ENCODE measurements at places on chromosomes 3 and 15.
A peak's percentile ranks its signal among the peaks of the same experiment; 100 is the strongest.

- no peak for DNase-seq
These were observed 31.4 kb upstream of the POU1F1 start for GRCh38 chr3:87307805-87308204.

DNA sequence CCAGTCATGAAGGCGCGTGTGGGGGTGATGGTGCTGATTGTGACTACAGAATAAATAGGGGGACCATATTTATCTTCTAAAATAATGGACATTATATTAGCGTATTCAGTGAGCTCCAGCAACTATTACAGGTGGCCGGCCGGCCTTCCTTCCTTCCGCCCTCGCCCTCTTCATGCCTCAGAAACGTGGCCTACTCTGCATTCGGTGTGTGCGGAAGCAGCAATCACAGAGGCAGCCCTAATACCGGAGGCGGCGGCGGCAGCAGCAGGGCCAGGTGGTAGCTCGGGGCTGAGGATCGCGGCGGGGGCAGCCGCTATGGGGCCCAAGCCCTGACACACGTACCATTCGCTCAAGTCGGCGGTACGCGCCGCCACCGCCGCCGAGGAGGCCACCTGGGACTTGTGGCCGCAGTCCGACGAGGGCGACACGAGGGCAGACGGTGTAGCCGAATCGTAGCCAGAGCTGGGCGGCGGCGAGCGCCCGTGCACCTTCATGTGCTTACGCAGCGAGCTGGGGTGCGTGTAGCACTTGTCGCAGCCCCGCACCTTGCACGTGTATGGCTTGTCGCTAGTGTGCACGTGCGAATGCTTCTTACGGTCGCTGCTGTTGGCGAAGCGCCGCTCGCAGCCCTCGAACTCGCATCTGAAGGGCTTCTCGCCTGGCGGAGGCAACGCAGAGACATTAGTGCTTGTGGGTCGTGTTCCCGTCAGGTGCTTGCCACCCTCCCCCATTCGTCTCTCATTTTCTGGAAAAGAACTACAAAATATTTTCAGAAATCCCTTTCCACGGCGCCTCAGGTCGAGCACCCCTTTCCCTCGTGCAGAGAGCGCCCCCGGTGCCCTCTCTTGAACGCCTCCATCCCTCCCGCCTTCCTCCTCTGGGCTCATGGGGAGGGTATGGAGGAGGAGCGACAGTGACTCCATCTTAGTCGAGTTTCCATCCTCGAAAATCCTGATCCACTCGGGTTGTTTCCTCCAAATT, 15.5 kb downstream of the ZIC4 start:
- peak; percentile 32 for DNase-seq

DNA sequence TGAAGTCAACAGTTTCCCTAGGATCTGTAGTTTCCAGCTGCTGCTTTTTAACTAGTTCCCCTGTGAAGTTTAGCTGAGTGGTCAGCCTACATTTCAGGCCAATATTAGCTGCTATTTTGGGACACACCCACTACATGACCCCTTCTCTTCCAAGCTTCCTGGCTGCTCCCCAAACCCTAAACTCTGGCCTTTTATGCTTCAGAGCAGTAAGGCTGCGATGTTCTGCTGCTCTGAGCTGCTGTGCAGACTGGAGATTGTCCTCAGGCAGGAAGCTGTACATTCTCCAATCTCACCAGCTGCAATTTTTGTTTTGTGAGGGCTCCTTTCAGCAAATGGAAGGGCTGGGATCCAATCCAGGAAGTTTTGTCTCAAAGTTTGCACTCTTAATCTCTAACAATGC, 48.0 kb upstream of the WDR72 start:
- DNase-seq: no peak

- DNase-seq: no peak
These were observed 289.2 kb upstream of the LYSMD4 start for GRCh38 chr15:100022391-100022790.

DNA sequence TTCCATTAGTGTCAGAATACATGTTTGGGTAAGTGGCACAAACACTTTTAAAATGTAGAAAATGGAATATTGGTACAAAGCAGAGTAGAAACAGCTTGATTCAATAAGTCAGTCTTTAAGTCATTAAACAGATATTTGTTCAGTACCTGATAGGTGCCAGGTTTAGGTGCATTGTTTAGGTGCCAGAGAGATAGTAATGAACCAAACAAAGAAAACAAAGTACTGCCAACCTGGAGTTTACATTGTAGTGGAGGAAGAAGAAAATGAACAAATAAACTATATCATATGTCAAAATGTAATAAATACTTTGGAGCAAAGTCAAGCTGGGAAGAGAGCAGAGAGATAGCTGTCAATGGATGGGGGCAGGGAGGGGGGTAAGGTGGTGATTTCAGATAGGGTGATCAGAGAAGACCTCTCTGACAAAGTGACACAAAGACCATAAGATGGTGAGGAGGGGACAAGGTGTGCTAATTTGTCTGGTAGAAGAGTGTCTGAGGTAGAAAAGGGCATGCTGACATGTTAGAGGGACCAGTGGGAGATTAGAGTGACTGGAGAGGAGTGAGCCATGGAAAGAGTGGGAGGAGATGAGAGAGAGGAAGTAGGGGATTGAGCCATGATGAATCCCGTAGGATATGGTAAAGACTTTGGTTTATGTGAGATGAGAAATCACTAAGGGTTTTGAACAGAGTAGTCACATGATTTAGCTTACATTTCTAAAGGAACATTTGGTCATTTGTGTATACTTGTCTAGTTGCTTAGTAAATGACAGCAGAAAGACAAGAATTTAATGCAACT, 128.2 kb downstream of the UBE2E2 start:
- DNase-seq: no peak

GRCh38 chr15:35784745-35785144, 238.8 kb upstream of the DPH6 start:
- no peak for DNase-seq

GRCh38 chr3:117922039-117922438, 1112.6 kb downstream of the IGSF11 start:
- no peak for DNase-seq

- no peak for DNase-seq
These were observed 110.1 kb upstream of the LPP start for GRCh38 chr3:188043891-188044290.

DNA sequence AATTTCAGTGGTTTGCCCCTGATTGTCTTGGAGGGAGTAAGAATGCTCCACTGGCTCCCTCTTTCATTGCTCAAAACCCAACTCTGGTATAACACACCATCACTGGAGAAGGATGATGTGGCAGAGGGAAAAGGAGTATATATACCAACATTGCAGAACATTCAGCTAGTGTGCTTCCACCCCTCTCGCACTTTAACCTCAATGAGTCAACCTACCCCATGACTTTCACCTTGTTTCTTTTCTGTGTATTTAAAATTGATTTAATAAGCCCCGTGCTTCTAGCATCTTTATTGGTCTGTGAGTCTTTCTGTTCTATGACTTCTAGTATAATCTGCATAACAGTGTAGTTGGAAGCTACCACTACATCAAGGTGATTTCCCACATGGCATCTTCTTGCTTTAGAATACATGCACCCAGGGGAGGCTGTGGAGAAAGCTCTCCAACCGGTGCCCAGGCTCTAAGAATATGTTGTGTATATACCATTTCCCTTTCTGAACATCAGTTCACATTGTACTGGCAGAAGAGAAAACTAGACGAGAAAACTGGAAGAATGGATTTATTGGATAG, 595.1 kb upstream of the TGFBR2 start:
- no peak for DNase-seq

GRCh38 chr3:38029400-38030125, at the start of gene PLCD1:
Gene PLCD1, minus strand, starts transcription at chr3:38029642. Its CDS starts 103 bp downstream, at chr3:38029539.
- DNase-seq: peak; percentile 79

- no peak for DNase-seq
These were observed 169.0 kb upstream of the TSC22D2 start for GRCh38 chr3:150238995-150239619.

DNA sequence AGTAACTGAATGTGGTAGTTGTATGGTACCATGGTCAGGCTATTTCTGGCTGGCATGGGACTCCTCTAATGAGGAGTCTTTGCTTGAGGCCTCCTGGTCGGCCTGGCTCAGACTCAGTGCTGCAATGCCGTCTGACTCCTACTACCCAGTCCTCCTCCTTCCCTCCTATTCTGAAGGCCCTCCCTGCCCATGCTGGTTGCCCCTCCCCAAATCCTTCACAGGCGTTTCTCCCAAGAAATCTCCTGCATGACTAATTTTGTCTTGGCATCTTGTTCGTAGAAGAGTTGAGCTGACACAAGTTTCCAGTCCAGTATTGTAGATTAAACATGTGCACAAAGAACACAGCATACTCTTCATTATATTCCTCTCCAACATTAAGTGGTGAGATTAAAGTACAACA, 115.5 kb downstream of the NFKBIZ start:
- DNase-seq: no peak

DNA sequence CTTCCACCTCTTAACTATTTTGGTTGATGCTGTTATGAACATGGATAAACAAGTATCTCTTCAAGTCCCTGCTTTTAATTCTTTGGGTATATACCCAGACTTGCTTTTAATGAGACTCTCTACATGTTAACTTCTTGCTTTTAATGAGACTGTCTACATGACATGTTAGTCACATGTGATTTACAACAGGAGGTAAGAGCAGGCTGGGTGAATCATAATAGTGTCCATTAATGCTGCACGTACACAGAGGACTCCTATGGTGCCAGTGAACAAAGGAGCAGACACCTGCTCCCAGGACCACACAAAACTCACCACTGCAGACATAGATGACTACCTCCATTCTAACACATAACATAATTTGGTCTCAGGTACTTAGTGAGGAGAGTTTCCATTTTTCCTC, 273.4 kb upstream of the NSMCE3 start:
- DNase-seq: no peak

Data from right kidney (tissue), 9 donors.